ENCODE measurements at places on chromosomes 2 and 18.
A peak's percentile ranks its signal among the peaks of the same experiment; 100 is the strongest.

DNA sequence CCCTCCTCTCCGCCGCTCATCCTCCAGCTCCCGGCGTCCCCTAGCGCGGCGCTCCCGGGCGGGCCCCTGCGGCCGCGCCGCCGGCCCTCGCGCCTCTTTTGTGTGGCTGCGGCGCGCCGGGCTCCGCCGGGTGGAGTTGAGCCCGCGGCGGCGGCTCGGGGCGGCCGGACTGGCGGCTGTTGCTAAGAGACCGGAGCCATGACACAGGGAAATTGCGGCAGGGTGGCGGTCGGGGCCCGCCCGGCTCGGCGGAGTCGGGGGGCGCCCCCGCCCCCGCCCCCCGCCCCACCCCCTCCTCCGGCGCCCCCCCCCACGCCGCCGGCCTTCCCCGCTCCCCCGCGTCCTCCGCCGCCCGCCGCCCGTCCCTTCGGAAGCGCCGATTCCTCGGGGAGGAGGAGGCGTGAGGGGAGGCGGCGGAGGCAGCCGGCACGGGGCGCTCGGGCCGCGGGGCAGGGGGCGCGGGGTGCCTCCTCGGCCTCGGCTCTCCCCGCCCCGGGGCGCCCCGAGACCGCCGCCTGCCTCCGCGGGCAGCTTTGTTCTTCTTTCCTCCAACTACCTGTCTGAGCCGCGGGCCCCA is at the start of gene TMEM200C:
Gene TMEM200C, minus strand, starts transcription at position 224 of the 577 bp plus-strand sequence. CDS start 3,459 bp downstream, outside the sequence.
- DNase-seq: no peak

DNA sequence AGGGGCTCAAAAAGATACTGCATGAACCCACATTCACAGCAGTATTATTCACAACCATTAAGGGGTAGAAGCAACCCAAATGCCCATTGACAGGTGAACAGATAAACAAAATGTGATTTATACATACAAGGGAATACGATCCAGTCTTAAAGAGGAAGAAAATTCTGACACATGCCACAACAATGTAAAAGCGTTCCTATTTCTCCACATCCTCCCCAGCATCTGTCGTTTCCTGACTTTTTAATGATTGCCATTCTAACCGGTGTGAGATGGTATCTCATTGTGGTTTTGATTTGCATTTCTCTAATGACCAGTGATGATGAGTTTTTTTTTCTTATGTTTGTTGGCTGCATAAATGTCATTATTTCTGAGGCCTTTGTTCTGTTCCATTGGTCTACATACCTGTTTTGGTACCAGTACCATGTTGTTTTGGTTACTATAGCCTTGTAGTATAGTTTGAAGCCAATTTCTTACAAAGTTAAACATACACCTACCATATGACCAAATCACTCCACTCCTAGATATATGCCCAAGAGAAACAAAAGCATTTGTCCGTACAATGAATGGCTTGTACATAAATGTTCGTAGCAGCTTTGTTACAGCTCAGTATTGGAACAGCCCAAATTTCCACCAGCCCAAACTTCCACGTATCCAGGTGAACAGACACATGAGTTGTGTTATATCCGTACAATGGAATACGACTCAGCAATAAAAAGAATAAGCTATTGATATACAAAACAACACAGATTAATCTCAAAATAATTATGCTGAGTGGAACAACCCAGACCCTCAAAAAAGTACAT is 85.1 kb downstream of the TMEM131 start:
- DNase-seq: no peak

DNA sequence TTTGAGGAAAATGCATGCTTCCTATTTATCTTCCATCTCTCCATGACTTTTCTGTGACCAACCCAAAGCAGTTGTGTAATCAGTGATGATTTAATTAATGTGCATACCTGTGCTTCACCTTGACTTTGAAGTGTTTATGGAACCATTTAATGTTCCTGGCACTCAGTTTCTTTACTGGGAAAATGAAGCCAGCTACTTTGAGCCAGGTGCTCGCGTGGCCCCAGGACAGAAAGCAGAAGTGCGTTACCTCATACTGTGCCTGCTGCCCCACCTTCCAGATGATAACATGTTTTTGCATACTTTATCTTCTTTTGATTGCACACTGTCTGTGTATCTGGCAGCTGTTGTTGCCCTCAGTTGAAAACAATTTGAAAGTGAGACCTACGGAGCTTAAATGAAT is 61.3 kb downstream of the PMAIP1 start:
- DNase-seq: no peak

GRCh38 chr2:224072541-224073188 is 33.6 kb upstream of the SERPINE2 start:
- DNase-seq: no peak

- no peak for DNase-seq
Measured at GRCh38 chr2:63484901-63485300, 103.4 kb downstream of the WDPCP start.

GRCh38 chr2:45845566-45845965 is 194.1 kb downstream of the PRKCE start:
- no peak for DNase-seq

DNA sequence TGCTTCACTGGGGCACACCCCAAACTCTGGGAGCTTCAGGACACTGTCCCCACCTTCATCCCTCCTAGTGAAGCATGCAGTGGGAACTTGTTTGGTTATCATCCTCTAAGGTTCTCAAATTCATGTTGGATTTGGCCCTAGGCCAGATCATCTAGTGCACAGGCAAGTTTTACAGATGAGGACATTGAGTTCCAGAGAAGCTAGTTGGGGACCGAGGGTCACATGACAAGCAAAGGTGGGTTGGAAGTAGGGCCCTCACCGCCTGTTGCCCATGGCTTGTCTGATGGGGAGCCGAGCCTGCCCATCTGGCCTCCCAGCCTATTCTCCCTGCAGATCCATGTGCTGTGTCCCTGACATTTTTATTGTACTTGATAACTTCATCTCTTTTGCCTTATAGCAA is 2.8 kb downstream of the PRKCE start:
- DNase-seq: no peak

GRCh38 chr2:196277002-196277401 is 105.6 kb upstream of the STK17B start:
- peak; percentile 72 for DNase-seq

DNA sequence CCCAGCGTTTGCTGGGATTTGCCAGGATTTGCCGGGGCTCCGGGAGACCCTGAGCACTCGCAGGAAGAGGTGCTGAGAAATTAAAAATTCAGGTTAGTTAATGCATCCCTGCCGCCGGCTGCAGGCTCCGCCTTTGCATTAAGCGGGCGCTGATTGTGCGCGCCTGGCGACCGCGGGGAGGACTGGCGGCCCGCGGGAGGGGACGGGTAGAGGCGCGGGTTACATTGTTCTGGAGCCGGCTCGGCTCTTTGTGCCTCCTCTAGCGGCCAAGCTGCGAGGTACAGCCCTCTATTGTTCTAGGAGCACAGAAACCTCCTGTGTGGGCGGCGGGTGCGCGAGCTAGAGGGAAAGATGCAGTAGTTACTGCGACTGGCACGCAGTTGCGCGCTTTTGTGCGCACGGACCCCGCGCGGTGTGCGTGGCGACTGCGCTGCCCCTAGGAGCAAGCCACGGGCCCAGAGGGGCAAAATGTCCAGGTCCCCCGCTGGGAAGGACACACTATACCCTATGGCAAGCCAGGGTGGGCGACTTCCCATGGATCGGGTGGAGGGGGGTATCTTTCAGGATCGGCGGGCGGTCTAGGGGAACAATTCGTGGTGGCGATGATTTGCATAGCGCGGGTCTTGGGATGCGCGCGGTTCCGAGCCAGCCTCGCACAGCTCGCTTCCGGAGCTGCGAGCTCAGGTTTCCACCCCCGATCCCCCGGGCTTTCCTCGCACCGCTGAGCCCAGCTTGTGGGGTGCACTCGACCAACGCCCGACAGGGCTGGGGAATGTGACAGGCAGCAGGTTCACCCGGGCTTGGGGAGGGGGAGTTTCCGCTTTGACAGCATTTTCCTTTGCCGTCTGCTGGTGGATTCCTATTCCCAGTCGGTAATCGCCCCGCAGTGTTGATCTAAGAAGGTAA is 2.8 kb downstream of the ONECUT2 start:
- DNase-seq: peak; percentile 12

- no peak for DNase-seq
Measured at GRCh38 chr2:178152033-178152432, 39.8 kb downstream of the RBM45 start.

- no peak for DNase-seq
Measured at GRCh38 chr2:11056614-11057013, 98.7 kb upstream of the SLC66A3 start.

GRCh38 chr2:215354771-215355695 is 43.2 kb downstream of the ATIC start:
- DNase-seq: no peak

DNA sequence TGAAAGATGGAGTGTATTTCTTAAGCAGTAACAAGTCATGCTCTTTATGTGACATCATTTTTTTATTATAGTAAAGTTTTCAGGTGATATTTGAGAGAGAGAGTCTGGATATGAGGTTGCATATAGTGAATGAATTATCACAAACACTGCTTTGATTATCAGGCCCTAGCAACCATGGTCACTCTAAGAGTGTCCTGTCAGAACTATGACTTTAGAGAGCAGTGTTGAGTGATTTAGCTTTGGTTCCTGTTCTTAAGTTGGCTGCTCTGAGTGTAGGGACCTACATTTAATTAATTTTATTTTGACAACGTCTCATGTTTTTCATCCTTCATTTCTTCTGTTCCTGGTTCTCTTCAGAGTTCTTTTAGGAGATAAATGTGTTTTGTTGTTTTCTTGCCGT is 275.5 kb downstream of the KCNJ3 start:
- no peak for DNase-seq

DNA sequence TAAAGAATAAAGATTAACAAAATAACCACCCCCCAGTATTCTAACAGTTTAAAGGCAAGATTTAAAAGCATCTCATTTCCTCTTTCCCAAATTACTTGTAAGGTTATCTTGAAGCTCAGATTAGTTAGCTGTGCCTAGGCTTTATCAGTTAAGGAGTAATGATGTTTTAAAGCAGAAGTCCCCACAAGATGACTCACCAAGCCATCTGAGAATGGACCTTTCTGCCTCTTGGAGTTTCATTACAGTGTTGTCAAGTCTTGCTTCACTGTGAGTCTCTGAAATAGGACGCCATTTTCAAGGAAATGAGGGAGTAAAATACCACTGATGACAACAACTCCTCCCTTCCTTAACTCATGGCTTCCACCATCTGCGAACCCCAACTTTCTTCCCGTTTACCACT is 35.9 kb downstream of the ZNF385B start:
- no peak for DNase-seq

DNA sequence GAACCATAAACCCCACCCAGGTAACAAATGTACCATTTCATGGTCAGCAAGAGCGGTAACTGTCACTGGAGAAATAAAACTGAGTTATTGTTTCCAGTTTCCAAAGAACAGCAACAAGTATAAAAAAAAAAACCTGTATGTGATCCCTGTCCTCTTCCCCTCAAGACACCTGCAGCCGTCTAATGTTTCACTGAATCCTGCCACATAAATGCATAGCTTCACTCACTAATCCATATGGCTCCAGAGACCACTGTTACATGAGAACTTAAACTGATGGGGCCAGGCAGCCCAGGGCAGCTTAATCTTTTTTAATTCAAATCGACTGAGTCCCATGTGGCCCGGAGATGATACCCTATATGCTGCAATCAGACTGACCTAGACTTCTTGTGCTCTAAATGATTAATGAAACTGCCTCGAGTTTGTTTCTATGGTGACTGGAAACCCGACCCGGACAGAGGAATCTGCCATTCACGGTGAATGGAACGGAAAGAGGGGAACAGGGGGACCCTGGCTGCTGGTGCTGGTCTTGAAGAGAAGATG is 60.9 kb upstream of the SIX2 start:
- DNase-seq: no peak

DNA sequence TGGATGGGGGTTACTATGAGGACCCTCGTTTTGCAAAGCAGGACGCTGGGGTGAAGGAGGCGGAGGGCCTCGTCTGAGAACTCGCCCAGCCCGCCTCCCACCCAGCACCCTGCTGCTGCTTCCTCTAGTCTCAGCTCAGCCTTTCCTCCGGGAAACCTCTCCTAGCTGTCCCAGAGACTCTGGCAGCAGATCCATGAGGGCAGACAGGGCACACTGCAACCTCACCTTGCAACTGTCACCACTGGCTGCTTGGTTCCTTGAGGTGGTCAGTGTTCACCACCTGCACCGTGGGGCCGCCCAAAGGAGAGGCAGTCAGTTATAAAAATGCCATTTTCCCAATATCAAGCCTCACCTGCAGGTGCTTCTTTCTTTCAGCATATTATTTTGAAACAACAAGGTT is 45.6 kb downstream of the PARD6G start:
- DNase-seq: no peak

DNA sequence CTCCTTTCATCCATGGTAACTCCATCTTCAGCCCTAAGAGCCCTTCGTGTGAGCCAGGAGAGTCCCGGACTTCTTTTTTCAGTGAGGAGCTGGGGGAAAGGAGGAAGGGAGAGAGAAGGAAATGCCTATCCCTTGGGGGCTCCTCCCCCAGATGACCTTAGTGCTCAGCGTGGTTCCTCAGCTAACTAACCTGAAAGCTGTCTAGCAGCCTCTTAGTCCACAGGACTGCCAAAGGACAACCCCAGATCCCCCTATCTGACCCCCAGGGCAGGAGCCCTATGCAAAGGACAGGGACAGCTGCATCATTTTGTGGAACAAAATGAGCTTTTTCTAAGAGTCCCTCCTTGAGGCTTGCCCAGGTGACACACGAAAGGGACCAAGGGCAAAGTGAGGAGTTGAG is 7.9 kb downstream of the SPR start:
- DNase-seq: no peak

- DNase-seq: no peak
Measured at GRCh38 chr2:221104361-221104811, 467.7 kb downstream of the EPHA4 start.

DNA sequence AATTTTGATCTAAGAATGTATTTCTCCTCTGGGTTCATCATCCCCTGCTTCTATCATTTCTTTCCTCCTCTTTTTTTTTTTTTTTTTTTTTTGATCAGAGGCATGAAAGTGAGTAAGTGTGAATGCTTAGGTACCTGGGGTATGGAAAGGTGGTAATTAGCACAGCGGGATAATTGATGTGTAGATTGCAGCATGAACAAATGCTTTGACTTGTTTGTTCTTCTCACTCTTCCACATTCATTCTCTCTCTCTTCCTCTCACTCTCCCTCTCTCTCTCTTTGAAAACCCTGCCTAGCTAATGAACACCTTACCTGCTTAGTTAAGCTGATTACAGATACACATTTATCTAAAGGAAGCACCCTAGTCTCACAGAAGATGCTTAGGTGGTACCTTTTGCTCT is 74.7 kb downstream of the ZEB2 start:
- no peak for DNase-seq

DNA sequence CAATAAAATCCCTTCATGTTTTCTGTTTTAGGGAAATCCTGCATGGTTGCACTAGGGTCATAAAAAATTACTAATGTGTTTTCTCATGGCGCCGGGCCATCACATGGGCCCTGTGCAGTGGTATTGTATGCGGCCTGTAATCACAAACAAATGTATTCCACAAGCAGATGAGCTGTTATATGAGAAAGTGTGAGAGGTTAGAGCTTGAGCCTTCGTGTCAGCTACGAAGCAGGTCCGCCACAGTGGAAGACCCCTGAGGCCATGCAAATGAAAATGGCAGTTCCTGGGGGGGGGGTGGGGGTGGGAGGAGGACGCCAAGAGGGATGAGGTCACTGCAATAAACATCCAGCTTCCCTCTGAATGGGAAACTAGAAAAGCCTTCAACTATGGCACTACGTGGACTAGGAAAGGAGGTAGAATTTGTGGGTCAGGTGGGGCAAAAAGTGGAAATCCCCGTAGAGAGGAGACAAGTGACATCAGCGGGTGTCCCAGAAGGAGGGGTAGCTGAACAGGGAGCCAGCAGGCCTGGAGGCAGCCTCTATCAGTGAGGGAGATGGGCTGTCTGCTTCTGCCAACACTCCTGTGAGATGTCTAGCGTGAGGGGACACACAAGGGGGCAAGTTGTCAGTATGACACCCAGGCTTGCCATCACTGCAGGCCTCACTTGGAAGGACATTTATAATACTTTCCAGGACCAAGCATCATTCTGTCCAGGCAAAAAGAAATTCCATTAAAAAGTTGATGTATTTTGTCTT is 130.3 kb upstream of the CTAGE1 start:
- no peak for DNase-seq

Measured in CD4-positive, alpha-beta T cell treated with Interleukin-10 for 1 hour (primary cell).